ENCODE measurements at places on chromosomes 1 and 21. TPM values are rescaled to one million over a fixed set of nuclear protein-coding genes. Genes with fewer than 3 reads are reported as not detected.

GRCh38 chr1:236281198-236281653 lies 532 bp downstream of the ERO1B start:
- H3K27me3 ChIP-seq: peaks cover 3% of the 10 kb centered on the region
- peak overlapping the region; percentile 82 for H3K27ac ChIP-seq
- no peaks in the 10 kb centered on the region for H3K36me3 ChIP-seq
- peaks cover 12% of the 10 kb centered on the region for H3K4me1 ChIP-seq

- H3K4me1 ChIP-seq: no peaks in the 10 kb centered on the region
- no peak overlapping the region for H3K4me3 ChIP-seq
Observed at GRCh38 chr1:117782056-117782455, 147.4 kb downstream of the GDAP2 start.

- no peaks in the 10 kb centered on the region for H3K36me3 ChIP-seq
- no peaks in the 10 kb centered on the region for H3K27me3 ChIP-seq
- no peak for DNase-seq
- no peaks in the 10 kb centered on the region for H3K4me1 ChIP-seq
Observed at GRCh38 chr1:45892068-45892785, 88.8 kb downstream of the MAST2 start.

DNA sequence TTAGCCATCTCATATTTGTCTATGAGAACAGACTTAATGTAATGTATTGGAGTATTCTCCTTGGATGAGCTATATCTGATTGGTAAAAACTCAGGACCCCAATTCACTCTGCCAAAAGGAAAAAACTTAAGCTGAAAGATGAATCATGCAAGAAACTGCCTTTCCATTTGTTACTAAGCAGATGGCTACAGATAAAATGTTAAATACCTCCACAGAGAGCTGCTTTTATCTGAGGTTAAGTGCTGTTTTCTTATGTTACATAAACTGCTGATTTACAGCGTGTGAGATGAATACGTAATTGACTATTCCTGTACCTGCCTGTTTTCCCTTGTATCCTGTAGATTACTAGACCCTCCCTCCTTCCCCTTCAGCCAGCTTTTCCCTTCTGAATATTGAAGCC lies 49.3 kb downstream of the CLCA4 start:
- H3K4me3 ChIP-seq: no peak overlapping the region
- H3K27ac ChIP-seq: no peak overlapping the region
- DNase-seq: no peak
- no peaks in the 10 kb centered on the region for H3K27me3 ChIP-seq

KDF1 gene
- 0.52 TPM for total RNA-seq

- DNase-seq: no peak
- H3K4me3 ChIP-seq: no peak overlapping the region
- no peak overlapping the region for H3K27ac ChIP-seq
- H3K4me1 ChIP-seq: no peaks in the 10 kb centered on the region
Observed at GRCh38 chr1:189628857-189629256, 848.8 kb downstream of the BRINP3 start.

S100A12 gene
- total RNA-seq: 20.4 TPM

DNA sequence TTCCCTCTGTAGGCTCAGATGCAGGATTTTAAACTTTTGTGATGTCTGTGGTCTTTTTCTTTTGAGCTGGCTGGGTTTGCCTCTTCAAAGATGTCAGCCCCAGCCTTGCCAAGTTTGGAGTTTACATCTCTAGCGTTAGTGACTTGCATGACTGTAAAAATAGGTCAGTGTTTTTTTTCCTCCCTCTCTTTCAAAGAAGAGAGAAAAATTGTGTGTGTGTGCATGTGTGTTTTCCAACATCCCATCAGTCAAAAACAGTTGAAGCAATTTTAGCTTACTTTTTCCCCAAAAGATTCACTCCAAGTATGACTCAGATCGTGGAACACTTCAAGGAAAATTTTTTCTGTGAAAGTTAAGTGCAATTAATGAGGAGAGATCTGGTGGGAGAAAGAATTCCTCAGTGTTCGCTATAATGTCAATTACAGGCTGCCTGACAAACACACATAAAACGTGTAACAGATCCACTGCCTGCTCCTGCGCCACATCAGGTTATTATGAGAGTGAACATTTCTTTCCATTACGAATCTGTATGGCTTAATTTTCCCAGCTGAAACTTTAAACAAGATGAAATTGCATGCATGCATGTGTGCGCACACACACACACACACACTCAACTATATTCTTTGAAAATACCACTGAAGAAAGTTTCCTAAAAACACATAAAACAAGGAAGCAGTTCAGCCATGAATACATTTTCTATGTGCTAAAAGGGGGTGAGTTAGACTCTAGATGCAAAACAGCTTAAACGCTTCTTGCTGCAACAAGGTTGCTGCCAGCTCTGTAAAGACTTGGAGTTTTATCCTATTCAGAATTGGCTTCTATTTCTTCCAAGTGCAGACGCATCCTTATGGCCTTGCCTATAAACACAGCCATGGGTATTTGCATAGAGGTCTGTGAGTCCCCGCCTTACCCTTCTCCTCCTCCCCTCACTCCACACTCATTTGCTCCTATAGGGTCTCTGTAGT lies 55.5 kb downstream of the TLR5 start:
- H3K27me3 ChIP-seq: no peaks in the 10 kb centered on the region
- H3K4me1 ChIP-seq: no peaks in the 10 kb centered on the region

FBXO2 gene
- total RNA-seq: 7.9 TPM

- no peaks in the 10 kb centered on the region for H3K27me3 ChIP-seq
- H3K27ac ChIP-seq: no peak overlapping the region
- no peaks in the 10 kb centered on the region for H3K4me1 ChIP-seq
Observed at GRCh38 chr1:219833214-219833815, 95.0 kb downstream of the SLC30A10 start.

DNA sequence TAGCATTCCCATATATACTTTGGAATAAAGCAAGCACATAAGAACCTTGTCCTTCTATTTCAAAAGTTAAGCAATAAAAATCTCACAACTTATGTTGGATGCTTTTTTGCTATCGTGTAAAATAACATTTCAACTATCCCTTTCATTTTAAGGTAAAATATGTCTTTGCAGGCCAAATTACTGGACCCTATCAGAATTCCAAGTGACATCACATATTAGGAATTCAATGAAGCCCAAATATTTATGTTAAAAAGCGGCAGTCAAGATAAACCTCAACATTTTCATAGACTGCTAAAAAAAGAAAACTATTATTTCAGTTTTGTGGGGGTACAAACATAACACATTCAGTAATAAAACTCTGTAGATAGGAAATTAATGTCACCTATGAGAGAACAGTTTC lies 252.0 kb downstream of the KCTD3 start:
- H3K27me3 ChIP-seq: no peaks in the 10 kb centered on the region
- DNase-seq: no peak
- H3K36me3 ChIP-seq: no peaks in the 10 kb centered on the region
- no peak overlapping the region for H3K27ac ChIP-seq
- H3K4me1 ChIP-seq: no peaks in the 10 kb centered on the region
- no peak overlapping the region for H3K4me3 ChIP-seq

- H3K27ac ChIP-seq: no peak overlapping the region
- DNase-seq: no peak
- no peaks in the 10 kb centered on the region for H3K4me1 ChIP-seq
- no peaks in the 10 kb centered on the region for H3K36me3 ChIP-seq
- no peaks in the 10 kb centered on the region for H3K27me3 ChIP-seq
Observed at GRCh38 chr1:97562081-97562480, 358.8 kb downstream of the DPYD start.

GPR37L1 gene
- total RNA-seq: not detected

SLC6A17 gene
- not detected for total RNA-seq

- H3K4me3 ChIP-seq: no peak overlapping the region
- no peaks in the 10 kb centered on the region for H3K27me3 ChIP-seq
- no peak overlapping the region for H3K27ac ChIP-seq
- peaks cover 46% of the 10 kb centered on the region for H3K36me3 ChIP-seq
Observed at GRCh38 chr1:248848602-248849001, 10.3 kb downstream of the ZNF692 start.

CITED4 gene
- total RNA-seq: 7.7 TPM

DNA sequence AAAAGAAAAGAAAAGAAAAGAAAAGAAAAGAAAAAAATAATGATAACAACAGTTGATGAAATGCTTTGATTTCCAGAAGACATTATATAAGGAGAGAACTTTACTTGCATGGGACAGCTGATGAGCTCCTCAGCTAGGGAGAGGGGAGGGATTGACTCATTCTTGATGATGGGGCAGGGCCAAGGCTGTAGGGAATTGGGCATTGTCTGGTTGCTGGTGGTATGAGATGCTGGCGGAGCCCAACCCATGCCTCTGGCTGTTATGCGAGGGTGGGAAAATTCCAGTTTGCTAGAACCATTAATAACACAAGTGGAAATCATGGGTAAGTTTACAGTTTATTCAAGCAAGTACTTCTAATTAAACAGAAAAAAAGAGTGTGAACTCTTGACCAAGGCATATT lies 36.0 kb upstream of the KIF26B start:
- H3K4me1 ChIP-seq: no peaks in the 10 kb centered on the region
- no peaks in the 10 kb centered on the region for H3K27me3 ChIP-seq
- no peak overlapping the region for H3K4me3 ChIP-seq
- no peak overlapping the region for H3K27ac ChIP-seq
- H3K36me3 ChIP-seq: no peaks in the 10 kb centered on the region
- DNase-seq: no peak

DNA sequence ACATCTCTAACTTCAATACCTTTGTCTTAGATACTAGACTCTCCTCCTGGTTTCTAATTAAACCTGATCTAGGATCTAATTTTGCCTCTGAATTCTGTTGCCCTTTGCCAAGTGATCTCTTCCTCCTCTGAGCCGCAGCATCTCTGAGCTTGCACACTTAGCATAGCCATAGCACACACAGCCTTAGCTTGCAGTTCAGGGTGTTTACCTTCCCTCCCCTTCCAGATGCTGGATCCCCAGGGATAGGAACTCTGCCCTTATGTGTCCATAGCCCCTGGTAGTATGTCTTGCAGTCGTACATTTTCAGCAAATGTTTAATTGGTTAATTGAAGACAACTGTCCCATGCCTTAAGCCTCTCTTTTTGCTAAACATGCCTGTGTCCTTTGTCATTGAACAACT lies 30.3 kb downstream of the SELL start:
- no peak for DNase-seq
- no peaks in the 10 kb centered on the region for H3K27me3 ChIP-seq
- H3K4me1 ChIP-seq: peaks cover 17% of the 10 kb centered on the region

- no peak for DNase-seq
- H3K4me3 ChIP-seq: no peak overlapping the region
- no peaks in the 10 kb centered on the region for H3K27me3 ChIP-seq
Observed at GRCh38 chr1:58899587-58900271, 115.9 kb upstream of the JUN start.

EXO5 gene
- total RNA-seq: 10.1 TPM

DNA sequence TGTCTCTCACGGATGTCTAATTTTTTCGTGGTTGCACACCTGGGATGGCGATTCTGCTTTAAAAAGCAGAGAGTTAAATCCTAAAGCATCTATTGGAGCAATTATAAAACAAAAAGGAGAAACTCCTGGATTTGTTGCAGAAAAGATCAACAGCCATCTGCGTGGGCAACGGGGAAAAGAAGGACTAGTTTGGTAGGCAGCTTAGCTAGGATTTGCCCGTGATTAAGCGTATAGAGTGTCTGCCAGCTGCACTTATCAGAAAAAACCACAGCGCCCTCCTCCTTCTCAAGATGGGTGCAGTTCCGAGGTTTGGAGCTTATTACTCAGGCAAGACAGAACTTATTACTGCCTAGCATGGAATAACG lies 526 bp upstream of the SLC25A24 start:
- DNase-seq: no peak
- no peaks in the 10 kb centered on the region for H3K36me3 ChIP-seq
- H3K27ac ChIP-seq: peak overlapping the region; percentile 80
- peaks cover 15% of the 10 kb centered on the region for H3K4me1 ChIP-seq

GRCh38 chr1:214513394-214513793 lies 38.0 kb downstream of the PTPN14 start:
- H3K27ac ChIP-seq: no peak overlapping the region
- no peaks in the 10 kb centered on the region for H3K27me3 ChIP-seq
- no peak overlapping the region for H3K4me3 ChIP-seq
- no peaks in the 10 kb centered on the region for H3K36me3 ChIP-seq
- no peaks in the 10 kb centered on the region for H3K4me1 ChIP-seq

DNA sequence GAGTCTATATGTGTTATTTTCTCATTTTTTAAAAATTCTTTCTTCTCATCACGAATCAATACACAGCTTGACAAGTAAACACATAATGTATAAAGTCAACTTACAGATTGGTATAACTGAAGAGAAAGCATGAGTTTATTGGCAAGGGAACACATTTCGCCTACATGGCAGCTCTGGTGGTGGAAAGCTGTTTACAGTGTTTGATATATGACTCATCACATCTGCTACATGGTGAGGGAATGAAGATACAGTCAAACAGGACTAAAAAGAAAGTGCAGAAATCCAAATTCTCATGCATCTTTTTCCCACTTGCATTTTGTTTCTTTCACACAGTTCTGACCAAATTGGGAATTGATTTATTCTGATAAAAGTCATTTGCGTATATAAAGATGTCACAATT lies 122.2 kb upstream of the ADGRL4 start:
- no peaks in the 10 kb centered on the region for H3K4me1 ChIP-seq
- H3K27ac ChIP-seq: no peak overlapping the region
- DNase-seq: no peak
- no peaks in the 10 kb centered on the region for H3K27me3 ChIP-seq
- H3K36me3 ChIP-seq: no peaks in the 10 kb centered on the region
- H3K4me3 ChIP-seq: no peak overlapping the region

DNA sequence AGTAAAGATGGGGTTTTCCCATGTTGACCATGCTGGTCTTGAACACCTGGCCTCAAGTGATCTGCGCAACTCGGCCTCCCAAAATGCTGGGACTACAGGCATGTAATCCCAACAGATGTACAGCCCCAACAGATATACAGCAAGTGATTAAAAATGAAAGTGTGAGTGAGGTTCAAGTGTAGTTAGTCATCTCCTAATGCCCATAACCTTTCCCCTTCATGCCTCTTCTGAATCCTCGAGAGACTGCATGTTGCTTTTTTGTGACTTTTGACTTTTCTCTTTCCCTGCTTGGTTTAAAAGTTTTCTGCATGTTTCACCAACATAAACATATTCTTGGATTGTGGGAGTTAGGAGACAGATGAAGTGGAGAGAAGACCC lies 31.2 kb downstream of the KCNK2 start:
- no peaks in the 10 kb centered on the region for H3K36me3 ChIP-seq
- H3K4me1 ChIP-seq: no peaks in the 10 kb centered on the region
- no peak overlapping the region for H3K27ac ChIP-seq
- no peaks in the 10 kb centered on the region for H3K27me3 ChIP-seq
- no peak overlapping the region for H3K4me3 ChIP-seq

- no peak for DNase-seq
- H3K4me3 ChIP-seq: no peak overlapping the region
- no peak overlapping the region for H3K27ac ChIP-seq
- H3K4me1 ChIP-seq: no peaks in the 10 kb centered on the region
- no peaks in the 10 kb centered on the region for H3K27me3 ChIP-seq
Observed at GRCh38 chr1:112061056-112061455, 71.6 kb upstream of the KCND3 start.

All from natural killer cell (primary cell).